ENCODE measurements at places on chromosomes 7 and 10.
A peak's percentile ranks its signal among the peaks of the same experiment; 100 is the strongest.

GRCh38 chr10:6171881-6172695 is 30.6 kb upstream of the PFKFB3 start:
- peak; percentile 74 for DNase-seq

GRCh38 chr7:6332386-6332785 is 60.0 kb upstream of the CYTH3 start:
- no peak for DNase-seq

DNA sequence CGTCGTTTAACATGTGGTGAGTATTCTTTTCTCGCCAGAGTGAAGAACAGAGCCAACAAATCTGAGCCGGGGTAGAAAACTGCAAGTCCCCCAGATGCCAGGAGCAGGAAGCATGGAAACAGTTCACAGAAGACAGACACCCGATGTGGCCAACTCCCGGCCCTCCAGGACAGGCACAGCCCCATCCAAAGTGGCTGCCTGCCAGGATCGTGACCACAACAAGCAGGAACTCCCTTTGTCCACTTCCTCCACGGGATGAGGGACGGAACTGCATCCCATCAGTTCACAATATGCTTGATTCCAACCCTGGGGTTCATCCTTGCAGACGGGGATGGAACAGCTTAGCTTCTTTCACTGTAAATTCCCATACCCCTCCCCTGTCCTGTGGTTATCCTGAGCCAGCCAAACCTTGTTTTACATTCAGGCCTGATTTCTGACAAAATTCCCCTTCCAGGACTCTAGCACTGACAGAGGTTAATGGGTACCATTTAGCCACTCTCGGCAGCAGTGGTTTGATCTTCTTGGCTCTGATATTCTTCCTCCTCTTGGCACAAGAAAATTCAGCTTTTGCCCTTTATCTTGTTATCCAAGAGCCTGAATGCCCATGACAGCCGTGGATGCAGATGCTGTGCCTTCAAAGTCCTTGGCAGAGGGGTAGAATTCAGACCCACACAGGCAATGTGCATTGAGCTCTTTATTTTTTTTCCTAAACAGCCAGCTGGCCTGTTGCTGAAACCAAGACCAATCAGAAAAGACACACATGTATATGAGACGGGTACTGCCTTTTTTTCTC is 105.5 kb upstream of the FAM204A start:
- no peak for DNase-seq

DNA sequence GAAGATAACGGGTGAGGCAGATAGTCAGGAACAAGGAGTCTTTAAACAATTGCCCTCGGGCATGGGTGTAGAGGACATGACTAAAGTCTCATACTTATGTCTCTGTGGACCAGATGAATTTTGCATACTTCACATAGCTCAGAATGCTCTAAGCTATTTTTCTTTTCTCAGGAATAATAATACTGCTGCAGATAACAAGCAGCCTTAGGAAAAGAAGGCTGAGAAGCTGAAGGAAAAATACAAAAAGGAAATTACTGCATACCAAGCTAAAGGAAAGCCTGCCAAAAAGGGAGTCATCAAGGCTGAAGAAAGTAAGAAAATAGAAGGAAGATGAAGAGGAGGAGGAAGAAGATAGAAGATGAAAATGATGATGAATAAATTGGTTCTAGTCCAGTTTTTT is 13.4 kb upstream of the ERCC6 start:
- DNase-seq = no peak

DNA sequence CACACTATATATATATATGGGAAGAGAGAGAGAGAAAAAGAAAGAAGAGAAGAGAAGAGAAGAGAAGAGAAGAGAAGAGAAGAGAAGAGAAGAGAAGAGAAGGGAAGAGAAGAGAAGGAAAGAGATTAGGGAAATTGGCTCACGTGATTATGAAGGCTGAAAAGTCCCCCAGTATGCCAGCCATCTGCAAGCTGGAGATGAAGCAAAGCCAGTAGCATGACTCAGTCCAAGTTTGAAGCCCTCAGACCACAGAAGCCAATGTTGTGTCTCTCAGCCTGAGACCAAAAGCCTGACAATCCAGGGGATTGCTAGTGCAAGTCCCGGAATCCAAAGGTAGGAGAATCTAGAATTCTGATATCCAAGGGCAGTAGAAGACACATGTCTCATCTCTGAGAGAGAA is 206.3 kb upstream of the PRSS1 start:
- DNase-seq = no peak

- no peak for DNase-seq
Observed at GRCh38 chr10:122186816-122187810, 84.0 kb upstream of the BTBD16 start.

DNA sequence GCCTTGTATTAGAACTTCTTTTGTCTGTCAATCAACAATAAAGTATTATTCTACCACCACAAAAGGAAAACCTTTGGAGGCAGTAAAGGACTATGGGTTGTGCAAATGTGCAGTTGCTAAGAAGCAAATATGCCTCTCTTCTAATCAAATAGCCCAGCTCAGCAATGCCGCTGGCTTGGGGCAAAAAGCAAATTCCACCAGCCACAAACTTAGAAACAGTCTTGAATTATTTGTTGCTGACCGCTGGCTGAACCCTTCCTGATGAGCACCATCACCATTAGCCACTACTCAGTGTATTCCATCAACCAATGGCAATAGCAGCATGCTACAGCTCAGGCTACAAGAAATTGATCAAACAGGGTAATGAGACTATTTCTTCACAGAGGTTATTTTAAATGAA is 51.0 kb downstream of the SKAP2 start:
- no peak for DNase-seq

DNA sequence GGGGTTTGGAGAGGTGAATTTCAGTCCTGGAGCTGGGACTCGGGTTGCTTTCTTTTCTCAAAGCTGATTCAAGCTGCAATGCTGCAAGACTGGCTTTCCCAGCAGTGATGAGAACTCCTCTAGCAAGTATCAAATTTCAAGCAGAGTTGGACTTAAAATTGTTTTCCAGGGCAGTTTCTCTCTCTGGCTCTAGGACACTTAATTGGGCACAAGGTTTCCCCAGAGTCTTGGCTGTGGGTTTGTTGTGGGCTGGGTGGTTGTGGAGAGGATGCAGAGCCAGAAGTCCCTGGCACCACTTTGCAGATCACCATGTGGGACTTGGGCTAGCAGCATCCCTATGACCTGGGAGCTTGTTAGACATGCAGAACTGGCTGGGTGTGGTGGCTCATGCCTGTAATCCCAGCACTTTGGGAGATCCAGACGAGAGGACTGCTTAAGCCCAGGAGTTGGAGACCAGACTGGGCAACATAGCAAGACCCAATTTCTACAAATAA is 16.8 kb downstream of the AKR1B15 start:
- no peak for DNase-seq

GRCh38 chr10:99374526-99374925 is 45.4 kb downstream of the CNNM1 start:
- DNase-seq = no peak

DNA sequence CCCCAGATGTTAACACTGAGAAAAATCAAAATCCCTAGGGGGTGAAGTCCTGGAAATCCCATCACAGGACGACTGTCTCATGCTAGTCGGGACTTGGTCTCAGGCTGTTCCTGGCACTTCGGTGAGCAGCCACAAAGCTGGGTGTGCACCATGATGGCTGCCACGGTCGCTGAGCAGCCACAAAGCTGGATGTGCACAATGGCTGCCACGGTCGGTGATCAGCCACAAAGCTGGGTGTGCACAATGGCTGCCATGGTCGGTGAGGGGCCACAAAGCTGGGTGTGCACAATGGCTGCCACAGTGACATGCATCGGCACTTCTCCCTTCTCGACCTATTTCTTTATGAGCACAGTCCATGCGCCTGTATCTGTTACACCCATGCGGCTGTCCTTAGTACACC is 505.1 kb downstream of the TCERG1L start:
- no peak for DNase-seq

DNA sequence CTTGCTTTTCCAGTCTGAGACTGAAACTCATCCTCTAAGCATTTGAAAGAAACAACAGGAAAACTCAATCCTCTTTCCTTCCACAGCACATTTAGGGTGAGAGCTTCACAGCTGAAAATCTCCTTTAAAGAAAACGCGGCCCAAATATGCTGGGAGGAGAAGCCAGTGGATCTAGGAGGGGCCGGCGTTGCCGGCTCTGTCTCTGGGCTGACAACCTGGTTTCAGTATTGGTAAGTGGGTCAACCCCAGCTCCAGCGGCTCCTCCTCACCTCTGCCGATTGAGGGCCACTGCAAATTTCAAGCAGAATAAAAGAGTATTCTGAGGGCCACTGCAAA is 75.3 kb upstream of the CPXM2 start:
- no peak for DNase-seq

GRCh38 chr10:22317771-22318565 is 1.8 kb downstream of the COMMD3 start:
- peak; percentile 29 for DNase-seq

DNA sequence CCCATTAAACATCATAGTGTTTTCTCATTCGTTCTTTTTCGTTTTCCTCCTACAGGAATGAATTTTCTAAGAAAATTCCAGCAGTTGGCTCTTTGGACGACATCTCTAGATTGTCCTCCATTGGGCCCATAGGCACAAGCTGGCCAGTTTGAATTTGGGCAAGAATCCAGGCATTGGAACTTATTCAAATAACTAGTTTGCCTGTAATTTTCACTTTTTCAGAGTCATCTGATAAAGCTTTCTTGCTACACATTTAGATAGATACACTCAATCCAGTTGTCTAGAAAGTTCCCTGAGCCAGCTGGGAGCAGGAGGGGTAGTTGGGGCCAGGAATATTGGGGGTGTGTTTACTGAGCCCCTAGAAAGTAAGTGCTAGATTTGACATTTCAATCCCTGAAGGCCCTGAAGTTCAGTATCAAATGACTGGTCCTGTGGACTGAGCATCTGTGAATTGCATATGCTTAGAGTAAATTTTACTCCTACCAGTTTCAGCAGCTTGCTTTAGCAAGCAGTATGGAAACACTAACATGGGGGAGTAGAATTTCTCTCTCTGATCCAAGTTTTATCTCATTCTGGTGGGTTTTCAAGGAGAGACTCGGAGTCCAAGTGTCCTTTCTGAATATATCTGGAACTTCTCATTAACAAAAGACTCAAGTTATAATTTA is 5.2 kb downstream of the EGFR start:
- no peak for DNase-seq

DNA sequence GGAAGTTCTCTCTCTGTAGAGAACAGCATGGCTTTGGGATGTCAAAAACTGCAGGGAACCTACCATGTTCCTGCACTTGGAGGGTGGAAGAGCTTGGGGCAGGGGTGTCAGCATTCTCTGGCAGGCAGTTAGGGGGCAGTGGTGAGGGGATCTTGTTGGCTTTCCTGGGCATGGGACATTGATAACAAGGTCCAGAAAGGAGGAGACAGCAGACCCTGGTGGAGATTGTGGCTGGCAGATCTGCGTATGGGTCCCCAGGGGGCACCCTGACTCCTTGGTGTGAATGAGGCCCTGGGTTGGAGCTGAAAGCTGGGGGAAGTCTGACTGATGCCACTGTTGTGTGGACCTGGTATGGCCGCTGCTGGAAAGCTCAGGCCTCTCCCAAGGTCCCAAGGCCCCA is 22.9 kb upstream of the CAMK2B start:
- peak; percentile 58 for DNase-seq

DNA sequence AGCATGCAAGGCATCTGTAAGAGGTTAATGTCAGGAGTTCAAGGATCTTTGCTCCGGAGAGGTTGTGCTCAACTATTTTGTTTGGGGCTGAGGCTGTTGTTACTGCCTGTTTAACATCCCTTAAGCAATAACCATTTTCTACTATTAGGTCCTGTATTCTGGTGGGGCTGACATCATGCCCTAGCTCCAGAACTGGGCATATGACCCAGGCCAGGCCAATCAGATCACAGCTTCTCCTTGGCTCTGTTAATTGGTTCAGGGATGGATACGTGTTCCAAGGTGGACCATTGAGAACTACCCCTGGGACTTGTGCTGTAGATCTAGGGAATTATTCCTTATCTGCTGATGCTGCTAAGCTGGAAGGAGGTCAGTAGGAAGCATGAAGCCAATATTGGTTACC is 67.0 kb downstream of the SYPL1 start:
- DNase-seq = no peak

- no peak for DNase-seq
Observed at GRCh38 chr7:121916211-121916610, 43.2 kb downstream of the PTPRZ1 start.

GRCh38 chr10:72274213-72274729 is 547 bp downstream of the DDIT4 start:
- no peak for DNase-seq

DNA sequence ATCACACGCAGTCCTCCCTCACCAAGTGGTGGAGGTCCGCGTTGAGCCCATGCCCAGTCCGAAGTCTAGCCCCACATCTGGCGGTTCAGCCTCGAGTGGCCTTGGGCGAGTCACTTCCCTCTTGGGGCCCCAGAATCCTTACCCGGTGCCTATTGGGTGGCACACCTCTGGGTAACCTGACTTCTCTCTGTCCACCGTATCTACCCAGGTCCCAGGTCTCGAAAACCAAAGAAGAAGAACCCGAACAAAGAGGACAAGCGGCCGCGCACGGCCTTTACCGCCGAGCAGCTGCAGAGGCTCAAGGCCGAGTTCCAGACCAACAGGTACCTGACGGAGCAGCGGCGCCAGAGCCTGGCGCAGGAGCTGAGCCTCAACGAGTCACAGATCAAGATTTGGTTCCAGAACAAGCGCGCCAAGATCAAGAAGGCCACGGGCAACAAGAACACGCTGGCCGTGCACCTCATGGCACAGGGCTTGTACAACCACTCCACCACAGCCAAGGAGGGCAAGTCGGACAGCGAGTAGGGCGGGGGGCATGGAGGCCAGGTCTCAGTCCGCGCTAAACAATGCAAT is 4.3 kb downstream of the EN2 start:
- no peak for DNase-seq

DNA sequence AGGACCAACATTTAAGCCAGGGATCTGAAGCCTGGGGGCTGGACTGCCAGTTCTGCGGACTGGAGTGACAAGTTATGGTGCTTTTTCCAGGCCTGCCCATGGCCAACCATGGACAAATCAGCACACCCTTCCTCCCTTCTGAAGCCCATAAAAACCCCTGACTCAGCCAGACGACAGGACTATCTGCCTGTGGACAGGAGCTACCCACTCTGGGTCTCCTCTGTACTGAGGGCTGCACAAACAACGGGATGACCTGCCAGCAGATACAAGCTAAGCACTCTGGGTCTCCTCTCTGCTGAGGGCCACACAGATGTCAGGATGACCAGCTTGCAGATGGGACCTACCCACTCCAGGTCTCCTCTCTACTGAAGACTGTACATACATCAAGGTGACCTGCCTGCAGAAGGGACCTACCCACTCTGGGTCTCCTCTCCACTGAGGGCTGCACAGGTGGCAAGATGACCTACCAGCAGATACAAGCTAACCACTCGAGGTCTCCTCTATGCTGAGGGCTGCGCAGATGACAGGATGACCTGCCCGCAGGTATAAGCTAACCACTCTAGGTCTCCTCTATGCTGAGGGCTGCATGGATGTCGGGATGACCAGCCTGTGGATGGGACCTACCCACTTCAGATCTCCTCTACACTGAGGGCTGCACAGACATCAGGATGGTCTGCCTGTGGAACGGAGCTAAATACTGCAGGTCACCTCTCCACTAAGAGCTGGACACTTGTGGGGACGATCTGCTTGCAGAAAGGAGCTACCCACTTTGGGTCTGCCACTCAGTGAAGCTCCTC is 110.1 kb upstream of the GPR22 start:
- DNase-seq = no peak

Data from hematopoietic multipotent progenitor cell treated with erythropoietin and hydrocortisone succinate and interleukin-3 and kit ligand, for 8 days (in vitro differentiated cells).